CD8-positive, alpha-beta T cell (primary cell): ENCODE measurements at places on chromosomes 4 and X.
A peak's percentile ranks its signal among the peaks of the same experiment; 100 is the strongest.

GRCh38 chr4:17854036-17854435, 43.3 kb downstream of the NCAPG start:
- DNase-seq, result no peak

DNA sequence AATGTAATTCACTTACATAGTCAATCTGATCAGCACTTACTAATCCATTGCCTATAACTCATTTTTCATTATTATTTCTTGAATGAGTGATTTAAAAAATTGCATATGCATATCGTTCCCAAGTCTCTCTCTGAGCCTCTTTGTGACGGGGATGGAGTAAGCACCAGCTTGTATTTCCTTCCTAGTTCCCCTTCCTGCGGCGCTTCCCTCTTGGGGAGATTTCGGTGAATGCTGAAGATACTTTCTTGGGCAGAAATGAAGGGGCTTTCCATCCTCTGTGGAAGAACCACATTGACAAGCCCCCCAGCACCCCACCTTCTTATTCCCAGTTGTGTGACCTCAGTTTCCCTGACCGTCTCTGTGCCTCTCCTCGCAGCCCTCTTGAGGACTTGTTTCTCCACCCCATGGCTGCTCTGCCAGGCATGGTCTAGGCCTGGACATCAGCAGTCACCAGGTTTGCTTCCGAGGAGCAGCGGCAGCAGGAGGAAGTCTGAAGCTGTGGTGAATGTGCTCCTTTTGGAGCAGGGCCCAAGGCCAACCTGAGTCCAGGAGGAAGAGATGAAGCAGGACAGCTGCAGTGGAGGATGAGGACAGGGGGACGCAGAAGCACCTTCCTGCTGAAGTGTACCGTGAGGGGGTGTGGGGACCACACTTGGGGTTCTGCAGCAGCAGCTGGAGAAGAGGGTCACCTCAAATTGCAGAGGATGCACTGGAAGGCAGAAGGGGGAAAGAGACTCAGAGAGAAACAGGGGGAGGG, 124.9 kb downstream of the IRF2 start:
- DNase-seq, result no peak

DNA sequence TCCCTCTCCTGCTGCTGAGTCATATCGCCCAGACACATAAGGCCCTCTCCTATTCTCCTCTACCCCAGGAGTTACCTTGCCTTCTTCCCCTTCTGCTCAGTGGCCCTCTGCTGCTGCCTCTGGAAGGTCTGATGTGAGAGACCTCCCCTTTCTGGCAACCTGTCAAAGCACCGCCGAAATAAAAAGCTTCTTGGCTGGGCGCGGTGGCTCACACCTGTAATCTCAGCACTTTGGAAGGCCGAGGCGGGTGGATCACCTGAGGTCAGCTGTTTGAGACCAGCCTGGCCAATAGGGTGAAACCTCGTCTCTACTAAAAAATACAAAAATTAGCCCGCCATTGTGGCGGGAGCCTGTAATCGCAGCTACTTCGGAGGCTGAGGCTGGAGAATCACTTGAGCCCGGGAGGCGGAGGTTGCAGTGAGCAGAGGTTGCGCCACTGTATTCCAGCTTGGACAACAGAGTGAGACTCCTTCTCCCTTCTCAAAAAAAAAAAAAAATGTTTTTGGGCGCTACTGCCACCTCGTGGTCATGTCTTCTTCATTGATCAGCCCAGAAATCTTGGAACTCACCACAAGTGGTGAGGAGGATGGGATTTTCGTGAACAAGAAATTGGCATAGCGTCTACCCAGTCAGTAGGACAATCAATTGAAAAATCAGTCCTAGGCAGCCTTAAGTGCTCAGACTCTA, 8.6 kb upstream of the ZXDA start:
- DNase-seq, result peak; percentile 50

DNA sequence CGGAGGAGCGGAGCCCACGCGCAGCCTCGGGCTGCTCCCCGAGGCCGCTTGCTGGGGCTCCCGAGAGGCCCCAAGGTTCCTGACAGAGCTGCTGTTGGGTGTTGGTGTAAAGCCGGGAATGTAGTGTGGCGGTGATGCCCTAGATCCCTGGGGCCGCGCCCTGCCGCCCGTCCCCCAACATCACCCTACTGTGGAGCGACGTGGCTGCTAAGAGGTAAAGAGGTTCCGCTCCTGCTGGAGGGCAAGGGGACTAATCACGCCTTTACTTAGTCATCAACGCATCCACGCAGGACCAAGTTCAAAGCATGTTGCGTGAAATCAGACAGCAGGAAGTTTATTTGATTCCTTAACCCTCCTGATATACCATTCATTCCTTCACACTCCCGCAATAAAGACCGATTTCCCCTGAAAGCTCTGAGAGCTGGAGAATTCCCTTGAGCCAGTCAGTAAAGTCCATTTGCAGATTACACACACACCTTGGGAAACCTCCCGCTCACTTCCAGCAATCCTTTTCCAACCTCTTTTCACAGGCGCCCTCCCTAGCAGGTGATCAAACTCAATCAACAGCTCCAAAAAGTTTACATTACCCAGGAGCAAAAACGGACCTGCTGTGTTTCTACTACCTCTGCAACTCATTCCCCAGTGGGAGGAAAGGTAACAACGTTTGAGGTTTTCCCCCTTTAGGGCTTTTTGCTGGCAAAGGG, 579 bp upstream of the GABRA2 start:
- DNase-seq, result no peak

DNA sequence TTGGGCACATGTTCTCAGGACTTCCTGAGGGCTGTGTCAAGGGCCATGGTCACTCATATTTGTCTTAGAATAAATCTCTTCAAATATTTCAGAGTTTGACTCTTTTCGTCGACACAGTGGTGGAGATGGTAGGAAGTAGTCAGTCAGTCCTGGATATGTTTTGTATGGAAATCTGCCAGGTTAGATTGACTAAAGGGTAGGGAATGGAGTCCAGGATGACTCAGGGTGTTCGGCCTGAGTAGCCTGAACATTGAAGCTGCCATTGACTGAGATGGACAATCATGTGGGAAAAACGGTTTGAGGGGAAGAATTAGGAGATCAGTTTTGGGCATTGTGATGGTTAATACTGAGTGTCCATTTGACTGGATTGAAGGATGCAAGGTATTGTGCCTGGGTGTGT, 177.1 kb upstream of the CENPE start:
- DNase-seq, result no peak

- no peak for DNase-seq
Measured at GRCh38 chr4:128633067-128633466, 176.4 kb upstream of the JADE1 start.

- DNase-seq, result no peak
Measured at GRCh38 chr4:95985791-95986550, 146.1 kb downstream of the PDHA2 start.

- DNase-seq, result no peak
Measured at GRCh38 chr4:40216622-40217366, 20.0 kb downstream of the RHOH start.

GRCh38 chr4:26863512-26863911, 2.9 kb downstream of the STIM2 start:
- DNase-seq, result no peak

DNA sequence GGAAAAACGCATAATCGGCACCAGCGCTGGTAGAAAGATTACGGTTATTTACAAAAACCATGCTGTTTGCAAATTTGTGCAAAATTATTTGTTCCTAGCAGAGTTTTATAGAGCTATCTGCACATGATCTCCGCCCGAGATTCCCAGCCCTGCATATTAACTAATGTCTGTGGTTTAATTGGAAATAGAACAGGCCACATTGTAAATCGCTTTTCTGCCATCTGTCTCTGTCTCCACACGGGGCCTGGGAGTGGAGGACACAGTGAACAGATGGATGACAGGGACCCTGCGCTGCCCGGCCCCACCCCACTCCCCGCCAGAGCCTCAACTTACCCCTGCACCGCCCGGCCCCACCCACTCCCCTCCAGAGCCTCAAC, 126.9 kb downstream of the FAM53A start:
- no peak for DNase-seq

GRCh38 chrX:11557120-11557519, 108.6 kb downstream of the ARHGAP6 start:
- no peak for DNase-seq

DNA sequence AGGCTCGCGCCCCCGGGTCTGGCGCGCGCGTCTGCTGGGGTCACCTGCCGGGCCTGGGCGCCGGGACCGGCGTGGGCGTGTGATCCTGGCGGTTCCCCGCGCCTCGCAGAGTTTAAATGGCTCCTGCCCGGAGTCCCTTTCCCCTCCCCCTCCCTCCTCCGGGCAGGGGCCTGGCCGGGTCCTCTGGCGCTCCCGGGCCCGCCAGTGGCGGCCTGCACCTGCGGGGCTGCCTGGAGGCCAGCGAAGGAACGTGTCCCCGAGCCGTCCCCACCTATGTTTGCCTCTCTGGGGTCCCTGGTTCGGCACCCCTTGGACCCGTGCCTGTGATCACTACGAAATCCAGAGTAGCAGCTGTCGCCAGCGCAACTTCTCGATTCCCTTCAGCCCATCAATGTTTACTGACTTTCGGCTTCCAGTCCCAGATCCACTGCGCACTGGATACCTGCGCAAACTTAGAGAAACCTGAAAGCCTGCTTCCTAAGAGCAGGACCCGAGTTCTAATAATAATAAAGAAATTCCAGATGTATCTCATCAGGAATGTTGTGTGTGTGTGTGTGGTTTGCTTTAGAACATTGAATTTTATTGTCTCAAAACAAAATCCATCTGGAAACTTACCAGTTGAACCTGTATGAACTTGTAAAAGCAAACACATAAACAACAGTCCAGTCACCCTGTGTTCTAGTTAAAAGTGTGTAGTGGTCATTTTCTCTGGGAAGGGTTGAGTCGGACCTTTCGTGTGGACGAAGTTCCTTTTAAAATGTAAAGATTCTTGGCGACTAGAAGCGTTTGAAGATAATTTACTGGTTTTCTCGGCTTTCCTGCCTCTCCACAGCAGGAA, 788 bp downstream of the SHROOM2 start:
- no peak for DNase-seq
